ENCODE measurements at places on chromosomes 7 and 10. TPM values are rescaled to one million over a fixed set of nuclear protein-coding genes. Genes with fewer than 3 reads are reported as not detected.

GPNMB gene
- total RNA-seq = 0.33 TPM

SOSTDC1 gene
- total RNA-seq = not detected

GBX1 gene
- not detected for total RNA-seq

THSD7A gene
- 12.7 TPM for total RNA-seq

STEAP1B gene
- 55.4 TPM for total RNA-seq

Measured in endothelial cell of umbilical vein (primary cell).